Activated CD4-positive, alpha-beta memory T cell treated with anti-CD3 and anti-CD28 coated beads, Interleukin-2, amount 10 ng/mL, durations not matched to agents 7 days and 5 days (primary cell): ENCODE measurements at places on chromosomes 5 and 9. TPM values are rescaled to one million over a fixed set of nuclear protein-coding genes. Genes with fewer than 3 reads are reported as not detected.
A peak's percentile ranks its signal among the peaks of the same experiment; 100 is the strongest.

Gene BAAT
- not detected for total RNA-seq

Gene CLIC3
- 4.9 TPM for total RNA-seq

Gene CCDC187
- not detected for total RNA-seq

- no peaks in the 10 kb centered on the region for H3K27me3 ChIP-seq
- DNase-seq, result no peak
- peak overlapping the region; percentile 82 for H3K27ac ChIP-seq
- H3K4me1 ChIP-seq, result peaks cover 54% of the 10 kb centered on the region
Measured at GRCh38 chr5:96868603-96869371, 7.5 kb upstream of the ERAP2 start.

- H3K36me3 ChIP-seq, result peaks cover 11% of the 10 kb centered on the region
- no peaks in the 10 kb centered on the region for H3K27me3 ChIP-seq
- DNase-seq, result no peak
- H3K27ac ChIP-seq, result no peak overlapping the region
- H3K4me3 ChIP-seq, result no peak overlapping the region
Measured at GRCh38 chr5:154002511-154003020, 36.1 kb downstream of the FAM114A2 start.

- H3K27me3 ChIP-seq, result peaks cover 12% of the 10 kb centered on the region
- peak; percentile 40 for DNase-seq
- no peaks in the 10 kb centered on the region for H3K36me3 ChIP-seq
- H3K27ac ChIP-seq, result peak within 1 kb of the TSS; percentile 76
- peak within 1 kb of the TSS; percentile 78 for H3K4me3 ChIP-seq
Measured at GRCh38 chr9:132878695-132879456, at the start of gene SPACA9. TSS of gene SPACA9 (plus strand) at chr9:132878898. CDS start at chr9:132883948, 5,050 bp downstream.

DNA sequence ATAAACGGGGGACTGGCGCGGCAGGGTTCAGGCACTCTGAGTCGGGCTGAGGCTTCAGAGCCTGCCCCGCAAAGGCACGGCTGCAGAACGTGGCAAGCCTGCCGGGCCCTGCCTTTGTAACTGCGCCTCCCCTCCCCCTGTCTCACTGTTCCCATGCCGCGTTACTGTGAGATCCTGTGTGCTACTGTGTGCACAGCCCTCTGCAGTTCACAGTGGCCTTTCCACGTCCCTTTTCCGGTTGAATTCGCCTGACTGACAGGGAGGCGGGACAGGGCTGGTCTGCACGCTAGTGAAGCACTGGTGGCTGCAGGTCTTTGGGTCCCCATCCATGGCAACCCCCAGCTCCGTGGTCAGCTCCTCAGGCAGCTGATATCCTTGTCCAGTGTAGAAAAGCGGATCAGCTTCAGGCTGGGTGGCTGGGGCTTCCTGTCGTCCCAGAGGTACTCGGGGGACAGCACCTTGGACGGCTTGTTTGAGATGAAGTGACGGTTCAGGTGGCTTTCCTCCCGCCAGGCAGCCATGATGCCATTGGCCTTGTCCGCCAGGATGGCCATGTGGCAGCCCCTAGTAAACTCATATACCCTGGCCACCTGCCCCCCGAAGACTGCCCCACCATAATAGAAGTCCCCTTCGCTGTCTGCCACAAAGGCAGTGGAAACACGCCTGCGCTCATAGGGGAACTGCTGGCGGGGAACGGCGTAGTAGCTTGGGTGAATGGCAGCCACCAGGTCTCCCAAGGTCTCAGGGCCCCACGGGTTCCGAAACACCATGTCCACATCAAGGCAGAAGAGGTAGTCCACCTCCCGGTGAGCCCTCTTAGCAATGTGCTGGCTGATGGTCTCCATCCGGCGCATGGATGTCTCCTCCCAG is 10.3 kb downstream of the GBGT1 start:
- no peak overlapping the region for H3K4me3 ChIP-seq
- no peaks in the 10 kb centered on the region for H3K4me1 ChIP-seq
- no peak overlapping the region for H3K27ac ChIP-seq
- no peak for DNase-seq
- no peaks in the 10 kb centered on the region for H3K27me3 ChIP-seq

GRCh38 chr5:164358531-164359259 is 853.3 kb downstream of the MAT2B start:
- H3K4me3 ChIP-seq, result no peak overlapping the region
- H3K4me1 ChIP-seq, result no peaks in the 10 kb centered on the region
- no peak overlapping the region for H3K27ac ChIP-seq
- no peaks in the 10 kb centered on the region for H3K36me3 ChIP-seq
- no peak for DNase-seq
- H3K27me3 ChIP-seq, result no peaks in the 10 kb centered on the region

DNA sequence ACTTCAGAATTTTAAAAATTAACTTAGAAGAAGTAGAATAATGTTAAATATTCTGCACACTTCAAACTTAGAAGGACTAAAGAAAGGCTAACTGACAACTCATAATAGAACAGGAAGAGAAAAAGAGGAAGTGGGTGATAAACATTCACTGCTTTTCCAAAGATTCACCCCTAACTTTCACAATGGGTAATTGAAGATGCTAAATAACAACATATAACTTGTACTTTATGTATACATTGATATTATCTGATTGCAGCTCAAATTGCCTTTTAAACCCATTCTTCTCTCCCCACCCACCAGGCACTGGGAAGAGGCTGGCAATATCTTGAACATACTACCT is 376.6 kb downstream of the EFNA5 start:
- no peak overlapping the region for H3K27ac ChIP-seq
- DNase-seq, result no peak
- H3K4me3 ChIP-seq, result no peak overlapping the region
- H3K27me3 ChIP-seq, result peaks cover 1% of the 10 kb centered on the region

Gene SH3TC2
- total RNA-seq, result not detected

DNA sequence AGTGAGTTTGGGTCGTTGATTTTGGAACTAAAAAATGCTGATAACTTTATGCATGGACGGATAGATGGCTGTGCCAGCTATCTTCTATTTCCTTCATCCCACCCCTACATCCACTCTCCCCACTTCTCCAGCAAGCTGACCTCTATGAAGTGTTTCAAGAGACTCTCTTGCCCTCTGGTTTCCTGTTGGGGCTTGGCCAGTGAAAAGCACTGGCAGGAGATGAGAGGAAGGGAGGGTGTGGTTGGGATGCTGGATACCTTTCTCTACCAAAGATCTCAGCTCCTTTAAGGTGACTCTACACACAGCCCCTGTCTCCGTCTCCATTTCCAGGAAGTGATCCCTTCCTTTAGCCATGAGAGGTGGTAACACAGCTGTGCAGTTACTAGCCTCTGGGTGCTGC is 30.0 kb upstream of the JMY start:
- H3K4me3 ChIP-seq, result no peak overlapping the region
- no peaks in the 10 kb centered on the region for H3K27me3 ChIP-seq
- no peak overlapping the region for H3K27ac ChIP-seq
- no peaks in the 10 kb centered on the region for H3K36me3 ChIP-seq

GRCh38 chr9:129506892-129507291 is 114.0 kb downstream of the C9orf50 start:
- H3K27me3 ChIP-seq, result peaks cover 4% of the 10 kb centered on the region
- H3K27ac ChIP-seq, result no peak overlapping the region
- no peak overlapping the region for H3K4me3 ChIP-seq
- peaks cover 22% of the 10 kb centered on the region for H3K4me1 ChIP-seq
- DNase-seq, result no peak

DNA sequence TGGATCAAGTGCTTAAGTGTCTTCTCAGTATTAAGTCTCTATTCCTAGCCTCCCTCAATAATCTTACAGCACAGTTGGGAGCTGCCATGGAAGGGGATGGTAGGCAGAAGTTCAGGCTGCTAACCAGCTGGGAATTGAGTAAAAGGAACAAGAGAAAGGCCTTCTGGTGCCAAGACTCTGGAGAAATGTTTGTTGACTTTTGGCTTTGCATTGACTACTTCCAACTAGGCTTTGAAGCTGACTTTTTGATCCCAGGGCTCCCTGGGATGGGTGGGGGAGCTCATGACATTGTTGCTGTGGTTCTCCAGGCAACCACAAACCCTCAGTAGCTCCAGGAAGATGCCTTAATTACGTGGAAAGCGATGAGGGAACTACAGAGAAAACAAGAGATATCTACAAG is 85.2 kb upstream of the HTR4 start:
- H3K4me3 ChIP-seq, result no peak overlapping the region
- no peak overlapping the region for H3K27ac ChIP-seq
- peaks cover 10% of the 10 kb centered on the region for H3K4me1 ChIP-seq
- H3K36me3 ChIP-seq, result no peaks in the 10 kb centered on the region
- peaks cover 14% of the 10 kb centered on the region for H3K27me3 ChIP-seq

- H3K4me1 ChIP-seq, result peaks cover 11% of the 10 kb centered on the region
- H3K4me3 ChIP-seq, result no peak overlapping the region
- H3K27me3 ChIP-seq, result no peaks in the 10 kb centered on the region
- no peak overlapping the region for H3K27ac ChIP-seq
Measured at GRCh38 chr9:94821098-94821887, 94.8 kb downstream of the AOPEP start.

Gene HAVCR2
- total RNA-seq, result 62.4 TPM

DNA sequence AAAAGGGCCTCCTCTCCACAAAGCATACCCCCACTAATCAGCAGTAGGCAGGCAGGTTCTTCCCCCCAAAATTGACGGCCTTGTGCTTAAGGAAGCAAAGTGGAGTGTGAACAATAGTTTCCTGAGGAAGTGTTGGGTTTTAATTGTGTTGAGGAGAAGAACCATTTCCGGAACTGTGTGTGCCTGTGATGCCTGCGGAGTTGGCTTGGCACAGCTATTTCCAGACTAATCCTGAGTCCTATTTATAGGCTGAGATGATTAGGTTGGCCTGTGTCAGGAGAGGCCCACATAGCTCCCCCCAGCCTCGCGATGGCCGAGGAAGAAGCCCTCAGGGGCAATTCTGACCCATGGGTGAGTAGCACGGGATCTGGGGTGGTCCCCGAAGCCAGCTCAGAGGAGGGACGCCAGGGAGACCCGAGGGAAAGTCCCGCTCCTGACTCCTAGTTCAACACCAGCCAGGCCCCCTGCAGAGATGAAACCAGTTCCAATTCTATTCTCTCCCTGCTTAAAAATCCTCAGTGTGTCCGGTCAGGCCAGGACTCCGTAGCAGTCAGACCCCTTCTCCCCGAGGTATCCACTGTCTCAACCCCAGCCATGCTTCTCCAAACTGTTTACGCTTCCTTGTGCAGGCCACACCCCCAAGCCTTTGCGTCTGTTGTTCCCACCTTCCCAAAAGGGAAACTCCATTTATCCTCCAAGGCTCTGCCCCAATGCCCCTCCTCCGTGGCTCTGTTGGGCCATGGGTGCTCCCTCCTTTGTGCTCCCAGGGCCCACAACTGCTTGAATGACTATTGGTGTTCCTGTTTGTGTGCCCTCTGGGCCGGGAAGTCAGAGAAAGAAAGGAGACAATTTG is 18.1 kb downstream of the GSN start:
- no peak for DNase-seq
- H3K4me3 ChIP-seq, result no peak overlapping the region
- H3K4me1 ChIP-seq, result peaks cover 15% of the 10 kb centered on the region

Gene ARL14EPL
- total RNA-seq, result not detected

Gene INSYN2B
- not detected for total RNA-seq

DNA sequence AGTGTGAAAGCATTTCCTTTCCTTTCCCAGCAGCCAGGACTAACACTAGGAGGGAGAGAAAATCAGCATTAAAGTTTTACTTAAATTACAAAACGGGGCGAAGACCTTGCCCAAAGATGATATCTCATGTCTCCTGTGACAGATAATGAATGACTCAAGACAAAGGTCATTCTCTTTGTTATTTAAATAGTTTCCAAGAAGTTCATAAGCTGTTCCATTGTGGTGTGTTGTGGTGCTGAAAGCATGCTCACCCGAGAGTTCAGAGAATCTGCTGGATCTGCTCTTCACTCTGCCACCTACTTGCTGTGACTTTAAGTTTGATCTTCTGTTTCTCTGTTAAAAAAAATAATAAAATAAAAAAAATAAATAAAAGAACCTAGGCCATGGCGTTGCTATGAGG is 265.9 kb upstream of the NR4A3 start:
- no peak overlapping the region for H3K27ac ChIP-seq
- no peaks in the 10 kb centered on the region for H3K36me3 ChIP-seq
- no peak for DNase-seq
- H3K27me3 ChIP-seq, result peaks cover 19% of the 10 kb centered on the region
- H3K4me1 ChIP-seq, result no peaks in the 10 kb centered on the region
